ENCODE measurements at places on chromosomes 6 and 20.

- no peak for DNase-seq
These were observed 37.7 kb downstream of the F13A1 start for GRCh38 chr6:6282716-6283115.

GRCh38 chr6:25612666-25613065 is 39.3 kb upstream of the SCGN start:
- no peak for DNase-seq

- no peak for DNase-seq
These were observed 7.8 kb downstream of the ADA start for GRCh38 chr20:44643596-44644229.

- peak; percentile 11 for DNase-seq
These were observed 60.3 kb downstream of the VTA1 start for GRCh38 chr6:142207265-142207877.

GRCh38 chr6:166952567-166953486 is 3.5 kb downstream of the RNASET2 start:
- no peak for DNase-seq

- DNase-seq: no peak
These were observed 39.0 kb downstream of the MTRES1 start for GRCh38 chr6:107066697-107067659.

- no peak for DNase-seq
These were observed 16.6 kb downstream of the KIF3B start for GRCh38 chr20:32294071-32294470.

DNA sequence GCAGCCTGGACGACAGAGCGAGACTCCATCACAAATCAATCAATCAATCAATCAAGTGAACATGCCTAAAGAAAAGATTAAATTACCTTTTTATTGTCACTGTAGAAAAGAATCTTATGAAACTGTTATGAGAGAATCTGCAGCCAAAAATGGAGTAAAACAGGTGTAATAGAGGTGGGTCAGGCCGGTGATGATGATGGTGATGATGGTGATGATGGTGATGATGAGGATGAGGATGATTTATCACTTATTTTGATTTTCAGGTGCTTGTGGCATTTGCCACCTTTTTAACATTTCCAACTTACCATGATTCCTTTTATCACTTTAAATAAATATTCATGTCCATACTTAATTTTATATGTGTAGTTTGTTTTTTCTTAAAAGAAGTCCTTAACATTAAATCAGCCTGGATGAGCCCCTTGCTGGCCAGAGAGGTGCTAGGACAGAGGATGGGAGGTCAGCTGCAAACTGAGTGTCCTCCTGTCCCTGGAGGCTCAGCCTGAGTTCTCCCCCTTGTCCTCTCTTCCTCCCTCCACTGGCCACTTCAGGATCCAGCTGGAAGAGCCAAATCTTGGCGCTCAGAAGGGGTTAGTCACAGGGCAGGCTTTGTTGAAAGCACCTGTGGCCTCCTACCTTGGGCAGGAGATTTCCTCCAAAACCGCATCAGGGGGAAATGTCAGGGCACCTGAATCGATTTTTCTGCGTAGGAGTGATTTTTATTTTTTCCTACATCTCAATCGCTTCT is 32.6 kb downstream of the SLC2A10 start:
- DNase-seq: no peak

GRCh38 chr6:25921525-25922203 is 8.8 kb downstream of the SLC17A2 start:
- DNase-seq: no peak

GRCh38 chr6:44194326-44194725 is 22.4 kb upstream of the MYMX start:
- no peak for DNase-seq

GRCh38 chr6:149450679-149451375 is 34.0 kb downstream of the ZC3H12D start:
- no peak for DNase-seq

- no peak for DNase-seq
These were observed 43.0 kb upstream of the NELFCD start for GRCh38 chr20:58938078-58938477.

- no peak for DNase-seq
These were observed 6.5 kb downstream of the OCSTAMP start for GRCh38 chr20:46543959-46544358.

DNA sequence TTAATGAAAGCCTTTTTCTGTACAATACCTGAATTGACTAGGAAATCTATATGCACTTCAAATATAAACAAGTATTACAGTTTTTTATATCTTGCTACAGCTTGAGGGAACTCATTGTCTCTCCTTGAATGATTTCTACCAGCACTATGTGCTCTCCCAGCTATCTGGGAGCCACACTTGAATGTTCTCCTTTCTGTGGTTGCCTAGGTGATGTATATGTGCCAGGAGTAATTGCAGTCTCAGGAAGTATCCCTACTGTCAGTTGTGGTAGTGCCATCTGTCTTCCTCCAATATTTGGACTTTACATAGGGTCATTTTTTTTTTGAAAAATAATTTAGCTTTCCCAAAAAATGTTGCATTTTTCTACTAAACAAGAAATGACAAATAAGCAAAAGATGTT is 288.0 kb upstream of the PLCB4 start:
- no peak for DNase-seq
